ENCODE measurements at places on chromosomes 2 and 18.
A peak's percentile ranks its signal among the peaks of the same experiment; 100 is the strongest.

- DNase-seq, result no peak
These were observed 74.7 kb upstream of the TEX51 start for GRCh38 chr2:126823951-126824350.

- DNase-seq, result no peak
These were observed 24.7 kb upstream of the NRP2 start for GRCh38 chr2:205657579-205657978.

DNA sequence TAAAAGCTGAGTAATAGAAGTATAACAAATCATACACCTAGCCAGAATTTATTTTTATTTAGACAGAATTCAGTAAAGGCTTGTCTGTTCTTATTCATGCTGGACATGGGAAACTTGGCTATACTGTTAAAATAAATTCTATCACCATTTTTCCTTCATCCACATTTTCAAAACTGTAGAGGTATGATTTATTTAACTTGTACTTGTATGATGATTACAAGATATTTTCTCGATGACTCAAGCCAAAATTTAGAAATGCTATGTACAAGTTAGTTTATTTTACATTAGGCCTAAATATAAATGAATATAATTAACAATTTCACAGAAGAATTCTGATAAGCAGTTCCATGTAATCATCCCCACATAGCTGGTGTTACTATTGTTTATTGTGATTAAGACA, 194.8 kb upstream of the DOK6 start:
- DNase-seq, result no peak

GRCh38 chr2:22450831-22451230, 934.1 kb upstream of the KLHL29 start:
- DNase-seq, result no peak

DNA sequence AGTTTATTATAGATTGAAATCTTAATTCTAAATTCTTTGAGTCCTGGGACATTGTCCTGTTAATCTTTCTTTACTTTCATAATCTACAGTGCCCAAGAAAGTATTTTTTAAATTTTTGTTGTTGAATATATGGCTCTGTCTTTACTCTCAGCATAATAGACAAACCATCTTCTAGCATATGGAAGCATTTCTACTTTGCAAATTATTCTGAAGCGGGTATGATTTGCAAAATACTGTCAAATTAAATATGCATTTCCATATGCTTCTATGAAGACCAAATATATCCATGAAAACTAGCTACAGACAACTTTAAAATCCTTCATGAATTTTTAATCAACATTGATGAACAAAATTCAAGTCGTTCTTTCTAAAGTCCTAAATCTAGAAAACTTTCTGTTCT, 117.2 kb downstream of the KYNU start:
- no peak for DNase-seq

DNA sequence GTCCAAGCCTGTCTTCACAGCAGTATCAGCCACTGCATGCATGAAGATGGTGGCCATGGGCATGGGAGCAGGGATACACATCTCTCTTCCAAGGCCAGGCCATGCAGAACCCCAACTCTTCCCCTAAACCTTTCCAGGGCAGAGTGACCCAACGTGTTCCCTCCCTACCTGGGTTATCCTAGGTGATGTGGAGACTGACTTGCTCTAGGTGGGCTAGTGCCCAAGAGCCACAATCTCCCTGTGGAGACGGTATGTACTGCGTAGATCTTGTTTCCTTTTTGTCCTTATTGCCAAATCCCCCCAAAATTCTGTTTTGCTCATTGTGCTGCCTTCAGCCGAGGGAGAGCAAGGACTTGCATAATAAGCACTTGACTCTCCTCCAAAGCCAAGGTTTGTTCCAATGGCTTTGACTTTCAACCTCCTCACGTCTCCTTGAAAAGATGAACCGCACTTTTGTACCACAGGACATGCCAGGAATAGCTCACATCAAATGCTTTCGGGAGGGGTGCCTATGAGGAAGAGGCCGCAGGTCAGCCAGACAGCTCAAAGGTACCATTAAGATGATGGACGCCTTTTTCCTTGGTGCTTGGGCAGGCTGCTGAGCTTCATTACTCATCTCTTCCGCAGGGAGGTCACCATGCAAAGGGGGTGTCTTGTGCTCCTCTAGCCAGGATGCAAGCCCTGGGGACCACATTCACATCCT, 76.2 kb upstream of the GLI2 start:
- DNase-seq, result no peak

DNA sequence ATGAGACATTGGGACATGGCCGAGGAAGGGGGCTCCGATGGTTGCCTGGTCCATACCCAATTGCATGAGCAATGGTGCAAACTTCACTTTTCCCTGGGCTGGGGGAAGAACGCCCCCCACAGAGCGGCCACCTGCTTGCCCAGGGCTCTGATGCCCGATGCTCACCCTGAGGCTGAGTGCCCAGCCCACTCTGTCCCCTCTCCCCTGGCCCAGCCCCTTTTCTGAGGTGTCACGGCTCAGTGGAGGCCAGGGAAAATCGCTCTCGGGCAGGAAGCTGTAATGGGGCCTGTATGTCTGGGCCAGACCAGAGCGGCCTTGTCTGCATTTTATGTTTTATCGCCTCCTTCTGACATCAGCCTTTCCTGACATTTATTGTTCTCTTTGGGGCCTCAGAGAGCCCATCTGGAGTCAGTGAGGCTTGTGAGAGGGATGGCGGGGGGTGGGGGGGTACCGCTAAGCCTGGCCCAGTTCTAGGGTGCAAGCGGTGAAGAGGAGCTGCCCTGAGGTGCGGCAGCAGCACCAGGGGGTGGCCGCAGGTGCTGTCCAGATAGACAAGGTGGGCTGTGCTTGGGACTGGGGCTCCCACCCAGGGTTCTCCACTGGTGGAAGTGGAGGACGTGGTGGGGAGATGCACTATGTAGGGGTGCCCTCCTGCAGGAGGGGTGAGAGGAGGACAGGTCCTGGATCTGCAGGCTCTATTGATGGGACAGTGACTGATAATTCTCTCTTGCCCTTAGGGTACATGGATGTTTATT, 46.2 kb downstream of the INHBB start:
- DNase-seq, result no peak

- DNase-seq, result no peak
These were observed 103.3 kb downstream of the CTAGE1 start for GRCh38 chr18:22314420-22314819.

GRCh38 chr2:88074854-88075292, 7.2 kb downstream of the SMYD1 start:
- no peak for DNase-seq

DNA sequence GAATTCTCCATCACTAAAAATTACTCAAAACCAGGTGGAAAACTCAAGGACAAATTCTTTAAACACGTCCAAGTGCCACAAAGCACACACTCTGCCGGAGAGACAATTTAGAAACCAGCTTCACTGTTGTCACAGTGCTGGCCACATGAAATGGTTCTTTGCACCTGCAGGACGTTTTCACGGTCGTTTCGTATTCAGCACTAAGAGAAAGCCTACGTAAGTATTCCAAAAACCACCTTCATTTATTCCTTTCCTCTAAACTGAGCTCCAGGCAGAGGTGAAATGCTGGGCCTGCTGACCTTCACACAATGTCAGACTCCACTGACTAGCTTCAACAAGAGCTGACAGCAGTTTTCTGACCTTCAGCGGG, 680 bp downstream of the ATP5F1A start:
- no peak for DNase-seq

DNA sequence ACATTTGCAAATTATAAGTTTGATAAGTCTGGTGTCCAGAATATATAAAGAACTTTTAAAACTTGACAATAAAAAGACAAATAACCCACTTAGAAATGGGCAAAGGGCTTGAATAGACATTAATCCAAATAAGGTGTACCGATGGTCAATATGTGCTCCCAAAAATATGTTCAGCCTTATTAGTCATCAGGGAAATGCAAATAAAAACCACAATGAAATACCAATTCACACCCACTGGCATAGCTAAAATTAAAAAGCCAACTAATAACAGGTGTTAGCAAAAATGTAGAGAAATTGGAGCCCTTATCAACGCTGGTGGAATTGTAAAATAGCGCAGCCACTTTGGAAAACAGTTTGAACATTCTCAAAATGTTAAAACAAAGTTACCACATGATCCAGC, 79.0 kb upstream of the SCG2 start:
- DNase-seq, result no peak

DNA sequence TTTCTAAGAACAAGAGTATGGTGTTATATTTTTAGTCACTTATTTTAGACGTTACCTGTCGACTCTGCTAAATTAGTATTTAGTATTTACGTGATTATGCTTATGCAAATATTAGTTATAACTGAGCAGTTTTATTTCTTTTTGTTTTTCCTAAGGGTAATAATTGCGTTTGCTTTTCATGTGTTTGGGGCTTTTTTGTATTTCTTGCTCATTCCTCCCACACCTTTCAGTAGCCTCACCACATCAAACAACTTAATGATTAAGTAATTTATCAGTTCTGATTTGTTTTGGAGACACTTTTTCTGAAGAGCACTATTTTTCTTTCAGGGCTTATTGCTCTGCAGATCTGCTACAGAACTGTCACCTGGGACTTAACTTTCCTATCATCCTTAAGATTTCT, 7.5 kb downstream of the SLC4A1AP start:
- no peak for DNase-seq

DNA sequence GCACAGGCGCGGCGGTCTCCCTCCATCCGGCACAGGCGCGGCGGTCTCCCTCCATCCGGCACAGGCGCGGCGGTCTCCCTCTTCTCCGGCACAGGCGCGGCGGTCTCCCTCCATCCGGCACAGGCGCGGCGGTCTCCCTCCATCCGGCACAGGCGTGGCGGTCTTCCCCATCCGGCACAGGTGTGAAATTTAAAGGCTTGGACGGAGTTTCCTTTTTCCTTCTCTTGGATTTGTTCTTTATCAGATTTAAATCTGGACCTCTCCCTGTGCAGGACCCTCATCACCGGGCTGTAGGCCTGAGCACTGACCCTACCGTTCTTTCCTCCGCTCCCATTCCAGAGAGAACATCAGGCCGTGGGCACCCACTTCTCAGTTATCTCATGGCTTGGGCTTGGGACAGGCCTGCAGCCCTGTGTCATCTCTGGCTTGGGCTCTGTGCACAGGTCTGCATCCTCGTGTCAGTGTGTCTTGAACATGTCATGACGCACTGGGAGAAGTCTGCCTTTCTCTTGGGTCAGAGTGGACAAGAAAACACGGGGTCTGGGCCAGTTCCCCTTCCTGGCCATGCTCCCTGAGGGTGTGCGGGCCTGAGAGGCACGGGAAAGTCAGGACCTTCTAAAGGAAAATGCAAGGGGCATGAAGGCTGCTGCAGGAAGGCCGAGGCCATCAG, 53.9 kb upstream of the PXDN start:
- no peak for DNase-seq

- DNase-seq, result no peak
These were observed 51.5 kb upstream of the PHLPP1 start for GRCh38 chr18:62663731-62664336.

DNA sequence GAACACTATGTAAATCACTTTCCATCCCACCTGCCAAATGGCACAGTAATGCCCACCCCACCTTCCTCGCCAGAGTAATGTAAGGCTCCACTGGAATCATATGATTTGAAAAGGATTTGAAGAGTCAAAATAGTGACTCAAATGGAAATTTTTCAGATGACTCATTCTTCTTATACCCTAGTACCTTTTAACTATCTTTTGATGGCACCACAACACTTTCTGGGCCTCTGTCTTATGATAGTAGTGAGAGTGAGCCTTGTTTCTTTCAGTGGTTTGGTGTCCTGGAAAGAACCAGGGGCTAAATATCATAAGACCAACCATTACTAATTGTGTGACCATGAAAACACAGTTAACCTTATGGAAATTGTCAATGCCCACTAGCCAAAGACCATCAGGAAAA, 235.4 kb upstream of the SLC14A2 start:
- DNase-seq, result no peak

DNA sequence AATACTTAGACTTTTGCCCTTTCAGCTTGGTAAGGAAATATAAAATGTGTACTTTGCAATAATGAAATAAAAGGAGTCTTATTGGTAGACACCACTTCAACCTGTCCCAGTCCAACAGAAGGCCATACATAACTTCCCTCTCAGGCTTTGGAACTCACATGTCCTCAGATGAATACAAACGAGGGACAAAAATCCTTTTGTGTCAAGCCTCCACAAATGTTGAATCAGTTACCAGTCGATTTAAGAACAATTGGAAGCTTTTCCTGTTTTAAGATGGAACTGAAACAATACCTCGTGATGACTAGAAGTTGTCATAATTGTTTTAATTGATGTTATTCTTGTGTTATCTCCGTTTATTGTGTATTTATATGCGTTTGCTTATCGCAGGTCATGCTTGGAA, 385.1 kb upstream of the POU3F3 start:
- DNase-seq, result no peak

DNA sequence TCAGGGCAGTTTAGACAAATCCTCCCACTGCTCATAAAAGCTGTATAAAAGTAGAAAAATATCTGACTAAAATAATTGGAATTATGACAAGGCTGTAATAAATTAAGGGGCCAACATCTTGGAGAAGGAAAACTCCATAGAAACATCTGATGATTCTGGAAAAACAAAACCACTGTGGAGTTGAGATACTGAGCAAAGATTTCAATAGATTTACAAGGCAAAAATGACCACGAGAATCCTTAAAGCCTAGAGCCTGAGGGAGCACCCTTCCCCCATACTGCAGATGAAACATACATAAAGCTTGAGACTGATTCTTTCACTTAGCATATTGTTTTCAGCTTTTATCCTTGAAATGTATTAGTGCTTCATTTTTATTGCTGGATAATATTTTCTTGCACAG, 286.4 kb upstream of the MMADHC start:
- DNase-seq, result no peak

- DNase-seq, result no peak
These were observed 21.0 kb upstream of the FAHD2A start for GRCh38 chr2:95381212-95382191.

GRCh38 chr18:45670281-45670962, 53.6 kb upstream of the SLC14A1 start:
- DNase-seq, result peak; percentile 72

GRCh38 chr18:12305930-12306629, 2.0 kb upstream of the TUBB6 start:
- no peak for DNase-seq

DNA sequence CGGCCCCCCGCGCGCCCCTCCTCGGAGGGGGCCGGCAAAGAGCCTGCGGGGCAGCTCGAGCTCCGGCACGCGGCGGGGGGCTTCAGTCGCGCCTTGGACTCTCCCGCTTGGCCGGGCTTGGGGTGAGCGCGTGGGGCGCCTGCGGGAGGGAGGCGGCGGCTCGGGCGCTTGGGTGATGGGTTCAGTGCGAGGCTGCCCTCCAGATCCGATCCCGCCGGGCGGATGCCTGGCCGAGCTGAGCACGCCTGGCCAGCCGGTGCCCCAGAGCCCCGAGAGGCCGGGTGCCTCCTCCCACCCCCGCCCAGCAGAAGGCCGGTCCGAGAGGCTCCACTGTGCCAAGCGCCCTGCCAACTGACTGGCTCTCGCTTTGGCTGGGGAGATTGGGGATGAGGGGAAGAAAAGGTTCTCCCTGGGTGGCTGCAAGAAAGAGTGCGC, 273 bp upstream of the NXPH2 start:
- DNase-seq, result no peak
